ENCODE measurements at places on chromosomes 5 and 9.

- DNase-seq: no peak
These were observed 8.1 kb upstream of the KLF9 start for GRCh38 chr9:70422371-70423043.

DNA sequence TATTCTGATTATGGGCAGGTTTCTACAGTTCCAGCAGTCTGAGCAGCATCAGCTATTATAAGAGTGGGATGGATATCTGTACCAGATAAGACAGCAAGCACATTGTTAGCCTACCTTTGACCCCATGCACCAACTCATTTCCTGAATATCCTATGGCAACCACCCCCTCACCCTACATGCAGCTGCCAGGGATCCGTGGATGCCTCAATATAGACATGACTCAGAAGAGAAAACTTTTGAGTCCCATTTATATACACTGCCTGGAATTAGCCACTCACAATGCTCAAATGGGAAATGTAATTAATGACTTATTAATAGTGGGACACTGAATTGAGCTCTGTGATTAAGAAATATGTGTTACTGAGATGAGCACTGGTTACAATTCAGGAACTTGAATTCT, 124.4 kb downstream of the SSBP2 start:
- DNase-seq: no peak

DNA sequence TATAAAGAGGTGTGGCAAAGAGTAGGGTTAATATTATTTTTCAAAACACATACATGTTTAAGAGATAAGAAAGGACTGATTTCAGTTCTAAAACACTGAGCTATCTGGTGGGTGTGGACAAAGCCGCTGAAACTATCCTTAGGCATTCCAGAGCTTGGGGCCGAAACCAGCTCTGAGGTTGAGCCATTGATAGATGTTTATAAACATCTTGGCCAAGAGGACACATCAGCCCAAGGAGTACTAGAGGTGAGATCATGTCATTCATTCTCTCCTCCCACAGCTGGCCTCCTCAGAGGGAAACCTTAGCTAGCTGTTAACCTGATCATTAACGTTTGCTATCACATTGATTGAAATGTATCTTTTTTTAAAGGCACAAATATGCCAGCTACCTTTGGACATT, 89.9 kb downstream of the NLN start:
- DNase-seq: no peak

DNA sequence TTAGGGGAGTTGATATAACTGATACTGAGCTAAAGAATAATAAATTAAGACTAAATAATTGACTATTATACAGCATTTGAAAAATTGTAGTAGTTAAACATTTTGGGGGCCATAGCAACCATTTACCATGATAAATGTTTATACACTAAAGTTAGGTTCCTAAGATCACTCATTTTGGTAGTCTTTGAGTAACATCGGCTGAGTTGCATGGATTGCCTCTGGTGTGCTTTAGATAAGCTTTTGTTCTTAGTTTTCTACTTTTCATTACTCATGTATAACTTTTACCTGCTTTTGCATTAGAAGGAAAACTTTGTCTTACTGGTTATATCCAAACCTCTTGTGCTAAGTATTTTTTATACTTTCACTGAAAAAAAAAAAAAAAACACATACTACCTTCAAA, 101.2 kb downstream of the SLC44A1 start:
- DNase-seq: no peak

DNA sequence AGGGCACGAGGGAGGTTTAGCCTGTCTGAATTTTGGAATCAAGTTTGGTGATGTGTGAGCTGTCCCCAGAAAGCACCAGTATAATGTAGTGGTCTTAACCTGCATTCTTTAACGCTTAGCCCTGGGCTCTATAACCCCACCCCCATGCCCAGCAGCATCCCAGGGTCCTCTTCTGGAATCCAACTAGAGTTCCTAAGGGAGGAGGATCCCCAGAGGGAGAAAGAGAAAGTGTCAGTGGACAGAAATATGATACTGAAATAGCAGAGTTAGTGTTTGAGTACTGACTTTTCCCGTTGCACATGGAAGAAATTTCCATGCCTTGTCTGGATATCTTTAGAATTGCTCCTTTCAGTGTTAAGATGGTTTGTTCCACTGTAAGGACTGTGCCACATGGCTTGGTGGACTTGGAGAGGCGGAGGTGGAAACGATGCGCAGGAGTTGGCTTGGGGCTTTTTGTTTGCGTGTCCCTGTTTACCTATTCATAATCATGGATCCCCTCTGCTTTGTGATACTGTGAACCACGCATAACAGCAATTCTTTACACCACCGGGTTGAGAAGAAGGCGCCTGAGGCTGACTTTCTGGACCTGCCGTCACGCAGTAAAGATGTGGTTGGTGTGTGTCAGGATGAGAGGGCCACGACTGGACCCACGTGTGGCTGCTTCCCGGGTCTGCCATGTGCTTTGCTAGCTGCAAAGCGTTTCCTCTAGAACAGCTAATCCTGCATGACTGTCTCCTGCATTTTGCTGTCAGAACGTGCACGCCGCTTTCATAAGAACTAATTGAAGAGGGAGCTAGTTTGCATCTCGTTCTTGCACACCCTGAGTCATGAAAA, 142.3 kb downstream of the SMARCA2 start:
- DNase-seq: no peak

- DNase-seq: no peak
These were observed 110.4 kb upstream of the IFNK start for GRCh38 chr9:27413511-27414219.

GRCh38 chr5:160442824-160443431, 21.3 kb downstream of the PTTG1 start:
- DNase-seq: no peak

DNA sequence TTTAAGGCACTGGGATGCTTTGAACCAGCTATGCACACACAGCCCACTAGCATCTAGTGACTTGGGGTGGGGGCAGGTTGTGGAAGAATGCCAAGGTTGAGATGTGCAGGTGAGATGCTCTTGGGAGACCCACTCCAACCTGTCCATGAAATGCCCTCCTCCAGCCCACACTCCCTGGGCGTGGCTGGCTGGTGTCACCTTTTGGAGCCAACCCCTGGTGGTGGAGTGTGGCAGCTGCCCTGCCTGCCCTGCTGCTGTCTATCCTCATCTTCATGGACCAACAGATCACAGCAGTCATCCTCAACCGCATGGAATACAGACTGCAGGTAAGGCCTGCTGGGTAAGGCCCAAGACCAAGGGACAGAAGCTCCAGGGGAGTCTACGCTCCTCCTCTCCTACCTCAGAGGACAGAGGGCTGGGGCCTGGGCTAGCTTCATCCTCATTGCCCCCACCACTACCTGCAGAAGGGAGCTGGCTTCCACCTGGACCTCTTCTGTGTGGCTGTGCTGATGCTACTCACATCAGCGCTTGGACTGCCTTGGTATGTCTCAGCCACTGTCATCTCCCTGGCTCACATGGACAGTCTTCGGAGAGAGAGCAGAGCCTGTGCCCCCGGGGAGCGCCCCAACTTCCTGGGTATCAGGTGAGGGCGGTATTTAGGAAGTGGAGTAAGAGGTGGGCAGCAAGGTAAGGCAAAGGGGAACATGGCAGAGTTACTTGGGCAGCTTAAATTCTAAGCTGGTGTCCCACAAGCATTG, 7.4 kb downstream of the SLC4A9 start:
- DNase-seq: no peak

DNA sequence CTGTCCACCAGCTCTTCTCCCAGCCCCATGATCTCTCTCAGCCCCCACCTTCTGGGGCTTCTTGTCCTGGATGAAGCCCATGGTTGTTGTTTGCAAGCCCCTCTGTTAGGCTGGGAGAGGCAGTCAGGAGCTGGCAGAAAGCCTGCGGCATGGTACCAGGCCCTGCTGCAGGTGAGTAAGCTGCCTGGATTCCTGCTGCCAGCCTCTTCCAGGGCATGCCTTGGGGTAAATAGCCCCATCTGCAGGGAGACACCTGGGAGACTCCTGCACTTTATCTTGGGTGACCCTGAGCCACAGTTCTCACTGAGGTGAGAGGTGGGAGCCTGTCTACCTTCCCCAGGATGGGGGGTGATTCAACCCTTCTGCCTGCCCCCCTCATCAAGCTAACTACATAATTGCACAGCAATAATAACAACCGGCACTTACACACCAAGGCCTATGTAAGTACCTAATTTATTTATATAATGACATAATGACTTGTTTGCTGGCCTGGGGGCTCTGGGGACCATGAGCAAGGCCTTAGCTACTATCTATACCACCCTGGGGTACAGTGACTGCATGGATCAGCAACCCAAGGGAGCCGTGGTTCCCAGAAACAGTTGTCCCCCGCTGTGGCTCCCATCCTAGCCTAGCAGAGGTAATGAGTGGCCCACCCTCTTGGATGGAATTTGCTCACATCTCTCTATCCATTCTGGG, 116.0 kb downstream of the PSD2 start:
- no peak for DNase-seq

- no peak for DNase-seq
These were observed 49.6 kb upstream of the CPLX2 start for GRCh38 chr5:175821790-175822211.

GRCh38 chr5:139708877-139709581, 60.9 kb downstream of the CXXC5 start:
- DNase-seq: no peak

GRCh38 chr5:168818558-168818957, 239.4 kb upstream of the PANK3 start:
- DNase-seq: no peak

GRCh38 chr5:54148858-54149257, 161.5 kb downstream of the ARL15 start:
- no peak for DNase-seq

GRCh38 chr5:163893281-163893680, 387.9 kb downstream of the MAT2B start:
- no peak for DNase-seq

GRCh38 chr5:163504079-163504931, 1.1 kb upstream of the MAT2B start:
- peak; percentile 18 for DNase-seq

- DNase-seq: no peak
These were observed 115.7 kb downstream of the SUSD1 start for GRCh38 chr9:112059145-112059965.

- no peak for DNase-seq
These were observed 21.0 kb downstream of the IL7R start for GRCh38 chr5:35877655-35878054.

- DNase-seq: no peak
These were observed 30.1 kb upstream of the TRIM32 start for GRCh38 chr9:116656977-116657376.

- DNase-seq: no peak
These were observed 187.3 kb downstream of the TENT4A start for GRCh38 chr5:6900247-6901227.

DNA sequence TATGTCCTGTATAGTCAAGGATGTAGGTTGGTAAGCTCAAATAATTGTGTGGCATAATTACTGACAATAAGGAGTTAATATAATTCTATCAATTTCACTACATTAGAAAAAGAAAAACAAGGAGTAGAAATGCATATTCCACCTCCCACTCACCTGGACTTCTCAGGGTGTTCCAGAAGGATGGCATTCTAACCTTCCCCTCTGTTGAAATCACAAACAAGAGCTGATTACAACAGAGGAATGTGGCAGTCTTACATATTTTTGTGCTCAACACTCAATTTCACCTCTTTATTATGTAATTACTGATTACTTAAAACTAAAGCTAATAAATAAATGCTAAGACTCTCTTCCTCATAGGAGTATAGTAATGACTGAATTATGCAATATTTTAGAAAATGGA, 745.3 kb downstream of the DTWD2 start:
- no peak for DNase-seq

GRCh38 chr9:130629443-130630070, 34.8 kb upstream of the PRDM12 start:
- DNase-seq: no peak

DNA sequence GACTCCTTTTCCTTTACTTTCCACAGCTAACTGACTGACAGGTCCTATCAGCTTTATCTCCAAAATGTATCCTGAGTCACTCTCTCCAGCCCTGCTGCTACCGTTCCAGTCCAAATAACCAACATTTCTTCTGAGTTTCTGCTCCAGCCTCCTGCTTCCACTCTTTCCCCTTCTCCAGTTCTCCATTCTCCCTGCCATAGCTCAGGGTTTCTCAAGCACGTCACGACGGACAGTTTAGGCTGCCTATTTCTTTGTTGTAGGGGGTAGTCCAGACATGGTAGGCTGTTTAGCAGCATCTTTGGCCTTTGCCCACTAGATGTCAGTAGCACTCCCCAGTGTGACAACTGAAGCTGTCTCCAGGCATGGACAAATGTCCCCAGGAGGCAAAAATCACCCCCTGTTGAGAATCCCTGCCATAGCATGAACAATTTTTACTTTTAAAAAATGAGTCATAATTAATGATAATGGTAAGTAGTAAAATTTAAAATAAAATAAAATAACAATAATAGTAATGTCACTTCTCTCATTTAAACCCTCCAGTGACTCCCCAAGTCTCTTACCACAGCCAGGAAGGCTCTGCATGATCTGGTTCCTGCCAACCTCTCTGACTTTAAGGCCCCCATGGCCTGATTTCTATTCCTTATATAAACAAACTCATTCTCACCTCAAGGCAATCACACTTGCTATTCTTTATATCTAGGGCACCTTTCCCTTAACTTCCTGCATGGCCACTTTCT, 105.4 kb upstream of the FER start:
- peak; percentile 33 for DNase-seq

- no peak for DNase-seq
These were observed 42.1 kb upstream of the SMIM23 start for GRCh38 chr5:171743436-171744076.

DNA sequence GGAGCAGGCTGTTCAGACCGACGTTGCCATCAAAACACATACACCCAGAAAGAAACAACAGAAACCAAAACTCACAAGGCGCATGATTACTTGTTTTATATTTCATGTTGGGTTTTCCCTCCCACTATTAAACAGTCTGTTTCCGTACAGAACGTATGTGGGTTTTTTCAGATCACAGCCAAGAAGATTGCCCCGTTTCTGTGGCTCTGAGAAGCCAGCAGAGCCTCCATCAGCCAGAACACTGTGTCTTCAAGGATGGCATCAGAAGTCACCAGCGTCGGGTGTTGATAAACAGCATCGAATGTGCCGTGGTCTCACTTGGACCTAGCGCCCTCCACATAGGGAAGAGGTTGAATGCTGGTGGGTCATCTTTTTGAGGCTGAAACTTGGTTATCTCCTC, 42.8 kb downstream of the FAM78A start:
- DNase-seq: no peak

- no peak for DNase-seq
These were observed 77.0 kb upstream of the COL5A1 start for GRCh38 chr9:134564431-134565170.

DNA sequence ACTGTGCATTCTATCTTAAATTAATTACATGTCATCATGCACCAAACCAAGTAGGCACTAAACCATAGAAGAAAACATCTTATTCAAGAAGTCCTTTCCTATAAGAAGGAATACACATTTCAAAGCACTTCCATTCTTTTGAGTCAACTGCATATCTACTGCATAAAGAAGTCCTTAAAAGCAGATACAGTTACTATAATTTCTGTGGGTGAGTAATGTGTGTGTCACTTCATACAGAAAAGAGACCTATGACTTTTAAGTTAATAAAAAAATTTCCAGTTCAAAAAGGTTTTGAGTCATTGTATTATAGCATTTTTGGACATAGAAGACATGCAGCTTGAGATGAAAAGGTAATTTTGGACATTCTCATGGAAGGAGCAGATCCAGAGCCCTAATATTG, 125.0 kb downstream of the DTWD2 start:
- DNase-seq: no peak

- no peak for DNase-seq
These were observed 3.6 kb upstream of the NPR3 start for GRCh38 chr5:32707418-32707997.
